ENCODE measurements at places on chromosomes 3 and 15.

- DNase-seq: no peak
Observed at GRCh38 chr3:46926871-46927717, 49.5 kb downstream of the CCDC12 start.

DNA sequence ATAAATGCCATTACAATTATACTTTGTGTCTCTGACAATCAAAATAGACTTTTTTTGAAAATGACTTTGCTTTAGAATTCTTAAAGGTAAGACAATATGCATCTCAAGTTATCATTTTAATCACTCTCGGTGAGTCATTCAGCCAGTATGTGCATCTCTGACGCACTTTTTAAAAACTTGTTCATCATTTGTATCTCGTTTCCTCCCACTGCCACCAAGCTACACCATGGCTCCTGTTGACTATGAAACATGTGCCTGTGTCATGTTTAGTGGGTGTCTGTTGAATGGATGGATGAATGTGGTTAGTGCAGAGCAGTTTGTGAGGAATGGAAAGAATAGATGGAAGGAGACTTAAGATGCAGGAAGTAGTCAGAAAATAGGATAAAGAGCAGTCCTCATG, 68.6 kb downstream of the ARPP21 start:
- DNase-seq: no peak

GRCh38 chr15:29917600-29918597, 95.6 kb upstream of the TJP1 start:
- no peak for DNase-seq

DNA sequence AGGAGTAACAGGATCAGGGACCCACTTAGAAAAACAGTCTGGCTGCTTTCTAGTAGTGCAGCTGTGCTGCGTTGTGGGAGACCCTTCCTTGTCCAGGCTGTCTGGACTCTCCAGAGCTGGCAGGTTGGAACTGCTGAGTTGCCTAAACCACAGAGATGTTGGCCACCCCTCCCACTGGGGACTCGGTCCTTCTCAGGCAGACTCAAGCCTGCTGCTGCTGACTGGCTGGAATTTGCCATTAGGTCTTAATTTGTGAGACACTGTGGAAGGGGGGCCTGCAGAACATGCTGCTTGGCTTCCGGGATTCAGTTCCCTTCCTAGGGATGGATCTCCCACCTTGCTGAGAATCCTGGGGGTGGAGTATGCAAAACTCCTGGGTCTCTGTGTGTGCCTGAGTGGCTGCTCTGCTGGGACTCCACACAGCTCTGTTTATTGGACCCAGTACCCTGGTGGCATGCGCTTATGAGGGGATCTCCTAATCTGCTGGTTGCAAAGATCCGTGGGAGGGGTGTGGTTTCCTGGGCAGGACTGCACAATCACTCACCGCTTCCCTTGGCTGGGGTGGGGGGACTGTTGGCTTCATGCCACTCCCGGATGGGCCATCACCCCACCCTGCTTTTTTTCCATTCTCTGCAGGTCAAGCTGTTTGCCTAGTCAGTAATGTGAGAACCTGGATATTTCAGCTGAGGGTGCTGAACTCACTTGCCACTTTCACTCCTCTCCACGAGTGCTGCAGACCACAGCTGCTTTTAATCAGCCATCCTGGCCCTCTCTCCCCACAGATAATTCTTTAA, 150.5 kb downstream of the CFAP20DC start:
- no peak for DNase-seq

GRCh38 chr15:39846108-39846507, 63.5 kb upstream of the FSIP1 start:
- no peak for DNase-seq

DNA sequence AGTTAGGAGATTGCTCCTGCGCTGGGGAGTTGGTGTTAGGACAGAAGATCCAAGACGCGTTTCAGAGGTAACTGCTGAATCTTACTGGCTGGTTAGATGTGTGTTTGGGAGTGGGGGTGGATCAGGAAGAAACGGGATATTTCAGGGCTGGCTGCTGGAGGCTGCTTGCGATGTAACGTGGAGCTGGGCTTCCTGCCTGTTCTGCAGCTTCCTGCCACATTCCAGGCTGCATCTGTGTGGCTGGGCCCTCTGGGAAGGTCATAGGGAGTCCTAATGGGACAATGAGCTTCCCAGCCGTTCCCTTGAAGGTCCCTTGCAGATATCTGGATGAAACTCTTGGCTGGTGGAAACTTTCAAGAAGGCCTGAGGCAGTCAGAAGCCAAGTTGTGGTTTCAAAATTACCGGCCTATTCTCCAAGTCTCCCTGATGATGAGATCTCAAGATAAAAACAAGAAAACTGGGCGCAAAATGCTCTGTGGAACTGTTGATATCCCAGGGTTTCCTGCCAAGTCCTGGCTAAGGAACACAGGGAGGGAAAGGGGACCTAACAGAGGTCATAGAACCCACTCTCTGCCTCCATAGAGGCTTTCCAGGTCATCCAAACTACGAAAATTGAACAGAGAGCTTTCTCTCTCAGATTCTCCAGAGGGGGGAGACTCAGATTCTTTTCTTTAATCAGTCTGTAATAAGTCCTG, 67.0 kb downstream of the NOX5 start:
- DNase-seq: no peak

DNA sequence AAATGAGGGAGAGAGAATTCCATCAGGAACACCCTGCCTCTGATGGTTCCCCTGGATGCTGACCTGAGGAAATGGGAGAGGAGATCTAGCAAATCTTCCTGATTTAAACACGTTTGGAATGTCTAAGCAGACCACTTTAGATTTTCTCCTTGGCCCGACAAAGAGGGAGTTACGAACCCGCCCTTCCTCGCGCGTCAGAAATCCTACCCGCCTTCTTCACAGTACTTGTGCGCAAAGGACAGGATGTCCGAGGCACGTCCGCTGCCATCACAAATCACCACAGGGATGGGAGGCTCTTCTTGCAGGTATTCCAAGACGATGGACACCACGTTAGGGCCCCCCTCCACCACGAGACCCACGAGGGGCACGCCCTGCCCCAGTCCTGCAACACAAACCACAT, 38.6 kb downstream of the TRPM1 start:
- no peak for DNase-seq

DNA sequence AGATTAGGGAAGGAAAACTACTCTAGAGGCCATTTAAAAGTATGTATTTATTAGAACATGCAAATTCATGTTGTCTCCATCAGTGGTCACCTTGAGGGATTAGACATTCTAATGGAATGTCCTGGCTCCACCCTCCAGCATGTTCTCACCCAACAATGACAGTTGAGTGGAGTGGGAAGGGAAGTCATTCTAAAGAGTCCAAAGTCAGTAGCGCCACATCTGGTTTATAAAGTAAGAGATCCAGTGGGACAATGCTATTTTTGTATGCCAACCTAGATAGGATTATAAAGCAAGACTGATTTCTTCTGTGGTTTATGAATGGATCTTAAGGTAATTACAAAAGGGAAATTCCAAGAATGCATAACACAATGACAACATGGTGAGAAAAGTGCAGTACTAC, 33.3 kb downstream of the SLC24A1 start:
- no peak for DNase-seq

All from DMS 273 treated with DMSO at 0.1 percent for 48 hours (cell line).